ENCODE measurements at places on chromosomes 4 and X.

GRCh38 chrX:69215161-69215875, 50.1 kb upstream of the PJA1 start:
- DNase-seq = no peak

- DNase-seq = no peak
Measured at GRCh38 chr4:184115399-184115798, 102.3 kb downstream of the ENPP6 start.

GRCh38 chr4:101730291-101731117, 60.0 kb upstream of the BANK1 start:
- DNase-seq = peak; percentile 48

- DNase-seq = peak; percentile 84
Measured at GRCh38 chrX:107205770-107206696, at the start of the genes DNAAF6 and NUP62CL. TSS of gene DNAAF6 (plus strand) at chrX:107206611. CDS start at chrX:107212876, 6,265 bp downstream. TSS of gene NUP62CL (minus strand) at chrX:107206433. CDS start at chrX:107175146, 31,287 bp downstream.

DNA sequence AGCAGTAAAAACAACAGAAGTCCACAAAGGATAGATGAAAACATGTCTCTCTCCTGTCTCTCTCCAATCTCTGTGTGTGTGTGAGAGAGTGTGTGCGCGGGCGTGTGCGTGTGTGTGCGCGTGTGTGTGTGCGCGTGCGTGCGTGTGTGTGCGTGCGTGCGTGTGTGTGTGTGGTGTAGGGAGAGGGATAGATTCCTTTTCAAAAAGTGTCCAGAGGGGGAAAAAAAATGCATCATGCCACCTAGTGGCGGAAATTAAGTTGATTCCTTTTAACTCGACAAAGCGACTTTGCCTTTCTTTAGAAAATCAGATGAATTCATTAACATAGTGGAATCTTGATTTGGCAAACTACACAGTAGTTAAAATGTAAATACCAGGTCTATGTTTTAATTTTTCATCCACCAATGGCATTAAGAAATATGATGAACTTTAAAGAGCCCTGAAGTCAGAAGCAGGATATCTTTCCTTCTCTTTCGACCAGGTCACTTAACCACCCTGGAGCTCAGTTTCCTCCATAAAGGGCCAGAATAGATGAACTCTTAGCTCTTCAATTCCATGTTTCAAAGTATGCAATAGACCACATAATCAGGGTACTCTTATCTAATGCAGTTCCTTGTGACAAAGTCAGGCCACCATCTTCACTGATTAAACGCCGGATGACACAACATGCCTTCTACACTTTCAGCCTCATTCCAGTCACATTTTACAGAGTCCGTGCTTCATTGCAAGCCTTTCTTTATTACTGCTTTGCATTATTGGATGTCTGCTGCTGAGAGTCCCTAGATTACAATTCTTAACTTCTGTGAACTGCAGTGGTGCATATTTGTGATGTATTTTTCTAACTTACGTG, 162.8 kb downstream of the FBXO8 start:
- peak; percentile 51 for DNase-seq

DNA sequence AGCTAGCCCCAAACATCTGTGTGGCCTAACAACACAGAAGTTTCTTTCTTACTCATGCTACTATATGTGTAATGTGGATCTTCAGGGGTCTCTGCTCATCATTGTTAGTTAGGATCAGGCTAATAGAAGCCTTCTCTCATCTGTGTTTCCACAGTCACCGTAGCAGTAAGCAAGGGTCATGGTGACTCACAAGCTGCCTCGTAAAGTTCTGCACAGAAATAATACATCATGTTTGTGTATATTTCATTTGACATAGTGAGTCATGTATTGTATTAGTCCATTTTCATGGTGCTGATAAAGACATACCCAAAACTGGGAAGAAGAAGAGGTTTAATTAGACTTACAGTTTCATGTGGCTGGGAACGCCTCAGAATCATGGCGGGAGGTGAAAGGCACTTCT, 38.7 kb downstream of the SLC4A4 start:
- DNase-seq = peak; percentile 4

DNA sequence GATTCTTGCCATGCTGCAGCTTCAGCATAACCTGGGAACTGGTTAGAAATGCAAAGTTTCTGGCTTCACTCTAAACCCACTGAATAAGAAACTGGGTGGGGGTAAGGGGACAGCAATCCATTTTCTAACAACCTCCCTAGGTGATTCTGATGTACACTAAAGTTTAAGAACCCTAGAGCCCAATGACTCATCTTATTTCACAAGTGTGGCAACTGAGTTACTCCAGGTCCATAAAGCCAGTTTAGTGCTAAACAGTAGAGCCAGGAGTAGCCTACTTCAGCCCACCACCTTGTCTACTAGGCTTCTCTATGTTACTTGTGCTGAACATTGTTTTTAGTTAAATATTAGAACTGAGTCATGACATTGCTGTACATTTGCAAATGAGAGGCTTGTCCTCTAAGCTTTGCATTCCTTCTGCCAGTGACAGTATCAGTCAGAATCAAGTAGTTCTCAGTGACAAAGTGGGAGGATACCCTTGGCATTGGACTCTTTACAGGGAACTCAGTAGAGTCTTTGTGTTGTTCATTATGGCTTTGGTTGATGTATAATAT, 518.0 kb downstream of the RPA4 start:
- no peak for DNase-seq

DNA sequence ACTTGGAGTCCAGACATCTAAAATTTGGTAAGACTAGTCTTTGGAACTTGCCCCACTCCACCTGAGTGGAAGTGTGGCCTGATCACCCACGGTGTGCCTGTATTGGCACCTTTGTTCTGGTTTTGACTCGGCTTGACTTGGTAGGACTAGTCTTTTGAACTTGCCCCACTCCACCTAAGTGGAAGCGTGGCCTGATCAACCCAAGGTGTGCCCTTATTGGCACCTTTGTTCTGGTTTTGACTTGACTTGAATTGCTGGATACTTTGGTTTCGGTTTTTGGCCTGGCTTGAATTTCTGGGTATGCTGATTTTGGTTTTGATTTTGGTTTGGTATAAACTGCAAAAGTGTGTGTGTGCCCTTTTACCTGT, 44.7 kb upstream of the UGT2B7 start:
- DNase-seq = no peak

- DNase-seq = no peak
Measured at GRCh38 chr4:169668069-169668721, 47.8 kb downstream of the CLCN3 start.

GRCh38 chrX:13890806-13891205, 73.9 kb upstream of the GPM6B start:
- DNase-seq = no peak

- no peak for DNase-seq
Measured at GRCh38 chr4:169017971-169018370, 7.9 kb upstream of the CBR4 start.

DNA sequence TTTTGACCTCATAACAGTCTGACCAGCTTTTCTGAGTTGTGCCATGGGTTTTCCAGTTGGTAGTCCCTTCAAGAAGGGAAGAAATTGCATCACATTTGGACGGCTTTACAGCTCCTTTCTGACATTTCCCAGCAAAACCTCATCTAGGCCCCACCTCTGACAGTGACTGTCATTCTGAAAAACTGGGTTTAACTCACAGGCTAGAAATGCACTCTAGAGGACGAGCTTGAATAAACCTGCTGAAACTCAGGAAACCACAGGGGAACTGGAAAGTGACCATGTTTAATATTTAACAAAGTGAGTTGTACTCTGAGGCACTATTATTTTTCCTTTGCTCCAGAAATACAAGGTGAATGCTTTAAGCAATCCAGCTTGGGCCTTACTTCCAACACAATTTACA, 434.3 kb upstream of the RASGEF1B start:
- no peak for DNase-seq

DNA sequence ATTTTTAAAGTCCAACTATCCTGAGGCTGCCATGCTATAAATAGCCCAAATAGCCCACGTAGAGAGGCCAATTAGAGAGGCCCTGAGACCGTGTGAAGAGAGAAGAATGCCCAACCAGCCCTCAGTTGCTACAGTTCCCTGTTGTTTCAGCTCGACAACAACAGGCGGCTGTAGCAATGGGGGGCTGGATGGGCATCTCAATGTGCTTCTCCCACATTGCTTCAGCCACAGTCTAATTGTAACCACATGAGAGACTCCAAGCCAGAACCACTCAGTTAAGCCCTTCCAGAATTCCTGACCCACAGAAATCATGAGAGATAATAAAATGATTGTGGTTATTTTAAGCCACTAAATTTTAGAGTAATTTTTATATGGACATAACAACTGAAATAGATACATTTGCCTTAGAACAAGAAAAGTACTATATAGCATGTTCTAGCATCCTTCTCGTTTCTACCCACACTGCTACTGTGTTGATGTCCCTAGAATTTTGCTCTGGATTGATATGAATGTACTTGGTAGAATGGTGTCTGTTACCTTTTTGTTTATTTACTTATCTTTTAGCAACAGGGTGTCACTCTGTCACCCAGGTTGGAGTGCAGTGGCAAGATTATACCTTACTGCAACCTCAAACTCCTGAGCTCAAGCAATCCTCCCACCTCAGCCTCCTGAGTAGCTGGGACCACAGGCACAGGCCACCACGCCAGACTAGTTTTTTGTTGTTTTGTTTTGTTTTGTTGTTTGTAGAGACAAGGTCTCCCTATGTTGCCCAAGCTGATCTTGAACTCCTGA, 436.4 kb downstream of the BCOR start:
- DNase-seq = no peak

- no peak for DNase-seq
Measured at GRCh38 chr4:81723927-81724587, 252.3 kb upstream of the RASGEF1B start.

- DNase-seq = no peak
Measured at GRCh38 chr4:16952896-16953630, 54.6 kb upstream of the LDB2 start.

DNA sequence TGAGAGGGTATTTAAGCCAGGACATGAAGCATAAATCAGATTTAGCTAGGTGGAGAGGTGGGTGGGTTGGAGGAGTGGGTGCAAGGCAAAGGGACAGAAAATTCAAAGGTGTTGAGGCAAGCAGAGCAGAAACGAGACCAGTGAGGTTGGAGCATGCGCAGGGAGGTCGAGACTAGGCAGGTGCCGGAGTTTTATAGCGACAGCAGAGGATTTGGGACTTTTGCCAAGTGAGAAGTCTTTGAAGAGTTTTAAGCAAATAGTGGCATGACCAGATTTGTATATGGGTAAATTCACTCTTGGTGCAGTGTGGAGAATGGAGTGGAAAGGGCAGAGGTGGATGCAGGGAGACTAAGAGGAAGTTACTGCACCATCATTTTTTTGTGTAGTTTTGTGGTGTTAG, 107.0 kb upstream of the TLR2 start:
- DNase-seq = no peak

GRCh38 chr4:8607603-8608481, 15.3 kb downstream of the CPZ start:
- peak; percentile 37 for DNase-seq

GRCh38 chr4:111263836-111264235, 641.0 kb upstream of the PITX2 start:
- DNase-seq = no peak

- no peak for DNase-seq
Measured at GRCh38 chrX:150544835-150545770, 23.3 kb upstream of the MTM1 start.

GRCh38 chr4:37767546-37767945, 58.9 kb upstream of the PGM2 start:
- DNase-seq = peak; percentile 28

Data from RWPE1 (cell line).